ENCODE measurements at places on chromosomes 11 and 22.

DNA sequence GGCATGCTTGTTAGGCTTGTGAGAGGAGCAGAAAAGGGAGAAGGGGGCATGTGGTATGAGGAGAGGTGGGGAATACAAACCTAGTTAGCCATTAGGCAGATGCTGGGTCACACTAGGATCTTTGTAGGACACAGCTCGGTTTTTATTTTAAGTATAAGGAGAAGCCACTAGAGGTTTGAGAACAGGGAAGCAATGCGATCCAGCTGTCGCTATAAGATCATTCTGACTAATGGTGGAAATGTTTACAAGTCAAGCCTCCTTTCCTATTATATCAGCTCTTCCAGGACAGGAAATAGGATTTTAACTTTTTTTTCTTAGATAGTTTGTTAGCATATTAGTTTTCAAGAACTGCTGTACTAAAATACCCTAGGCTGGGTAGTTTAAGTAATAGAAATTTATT lies 609.9 kb downstream of the INSC start:
- DNase-seq, result no peak

DNA sequence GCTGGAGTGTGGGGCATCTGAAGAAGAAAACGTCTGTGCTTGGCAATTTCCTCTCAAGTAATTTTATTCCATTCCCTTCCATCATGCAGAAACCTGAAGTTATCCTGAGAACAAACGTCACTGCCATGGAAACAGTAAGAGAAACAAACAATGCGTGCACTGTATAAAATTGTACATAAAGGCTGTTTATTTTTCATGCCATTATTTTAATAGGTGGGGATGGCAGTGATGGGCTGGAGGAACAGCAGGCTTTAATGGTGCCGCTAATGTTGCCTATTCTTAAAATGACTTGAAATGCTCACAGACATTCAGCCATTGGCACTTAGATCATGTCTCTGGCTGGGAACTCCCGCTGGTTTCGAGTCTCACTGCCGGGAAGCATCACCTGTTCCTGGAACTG lies 7.5 kb upstream of the SEZ6L start:
- DNase-seq, result no peak

DNA sequence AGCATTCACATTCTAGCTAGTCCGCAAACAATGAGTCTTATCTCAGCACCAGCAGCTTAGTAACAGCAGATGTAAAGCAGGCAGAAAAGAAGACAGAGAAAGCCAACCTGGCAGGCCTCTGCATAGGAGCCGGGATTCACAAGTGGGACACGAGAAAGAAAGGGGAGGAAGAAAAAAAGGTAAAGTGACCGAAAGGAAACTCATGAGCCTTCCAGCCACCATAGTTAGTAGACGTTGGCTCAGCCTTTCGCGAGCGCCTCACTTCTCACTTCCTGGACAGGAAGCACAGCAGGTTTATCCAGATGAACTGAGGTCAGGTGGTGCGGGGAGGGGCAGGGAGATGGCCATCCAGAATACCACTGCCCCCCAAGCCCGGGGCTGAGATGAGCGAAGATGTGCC lies 19.7 kb upstream of the KAT5 start:
- DNase-seq, result no peak

DNA sequence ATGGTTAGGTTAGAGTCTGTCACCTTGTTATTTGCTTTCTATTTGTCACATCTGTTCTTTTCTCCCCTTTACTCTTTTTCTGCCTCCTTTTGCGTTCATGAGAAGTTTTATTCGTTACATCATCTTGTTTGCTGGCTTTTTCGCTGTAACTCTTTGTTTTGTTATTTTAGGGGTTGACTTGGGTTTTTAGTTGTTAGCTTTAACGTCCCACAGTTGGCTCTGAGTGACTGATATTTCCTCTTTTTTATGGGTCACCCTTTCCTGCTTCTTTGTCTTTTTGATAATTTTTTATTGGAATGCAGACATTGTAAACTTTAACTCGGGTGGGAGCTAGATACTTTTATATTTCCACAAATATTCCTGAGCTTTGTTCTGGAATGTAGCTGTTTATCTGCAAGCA lies 13.3 kb upstream of the TNNT3 start:
- no peak for DNase-seq

- peak; percentile 8 for DNase-seq
Measured at GRCh38 chr22:17712441-17712840, 61.8 kb downstream of the BID start.

DNA sequence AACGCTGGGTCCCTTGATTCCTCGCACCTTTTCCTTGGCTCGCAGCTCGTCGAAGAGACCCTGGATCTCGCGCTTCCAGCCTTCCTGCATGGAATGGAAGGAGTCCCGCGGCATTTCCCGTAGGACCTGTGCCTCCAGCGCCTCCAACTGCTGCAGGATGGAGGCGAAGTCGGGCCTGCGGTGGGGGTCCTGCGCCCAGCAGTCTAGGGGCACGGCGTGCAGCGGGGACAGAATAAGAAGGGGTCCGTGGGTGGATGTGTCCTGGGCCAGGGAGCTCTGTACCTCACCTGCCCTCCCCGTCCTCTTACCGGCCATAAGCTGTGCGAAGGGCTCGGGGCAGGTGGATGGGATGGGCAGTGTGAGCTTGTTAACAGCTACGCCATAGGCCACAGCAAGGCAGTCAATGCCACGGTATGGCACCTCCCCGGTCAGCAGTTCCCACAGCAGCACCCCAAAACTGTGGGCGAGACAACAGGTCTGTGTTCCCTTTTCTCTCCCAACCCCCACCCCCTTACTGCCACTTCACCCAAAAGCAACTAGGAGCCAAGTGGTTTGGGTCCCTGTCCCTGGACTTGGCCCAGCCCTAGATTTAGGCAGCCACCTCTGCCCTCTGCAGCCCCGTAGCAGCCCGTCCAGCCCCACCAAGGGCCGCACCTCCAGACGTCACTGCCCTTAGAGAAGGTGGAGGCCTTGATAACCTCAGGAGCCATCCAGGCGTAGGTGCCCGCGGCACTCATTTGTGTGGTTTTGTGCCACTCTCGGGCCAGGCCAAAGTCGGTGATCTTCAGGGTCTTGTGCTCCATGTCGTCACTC lies 6.2 kb downstream of the MAP3K11 start:
- DNase-seq, result no peak

GRCh38 chr11:82671451-82671850 lies 62.2 kb downstream of the FAM181B start:
- no peak for DNase-seq

DNA sequence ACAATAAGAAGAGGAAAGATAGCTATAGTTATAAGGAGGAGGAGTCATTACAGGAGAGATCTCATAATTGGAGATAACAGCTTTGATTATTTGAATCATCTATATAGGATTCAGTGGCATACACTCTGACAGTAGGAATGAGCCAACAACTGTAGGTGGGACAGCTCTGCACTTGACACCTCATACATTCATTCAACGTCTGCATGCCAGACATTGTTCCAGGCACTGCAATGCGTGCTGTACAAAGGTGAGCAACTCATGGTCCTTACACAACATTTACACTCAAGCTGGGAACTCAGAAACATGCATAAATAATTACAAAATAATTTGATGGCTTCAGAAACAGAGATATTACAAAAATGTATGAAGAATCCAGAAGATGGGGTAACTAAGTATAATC lies 154.3 kb downstream of the MSANTD4 start:
- no peak for DNase-seq

GRCh38 chr11:106463796-106464201 lies 386.3 kb downstream of the AASDHPPT start:
- DNase-seq, result peak; percentile 86

DNA sequence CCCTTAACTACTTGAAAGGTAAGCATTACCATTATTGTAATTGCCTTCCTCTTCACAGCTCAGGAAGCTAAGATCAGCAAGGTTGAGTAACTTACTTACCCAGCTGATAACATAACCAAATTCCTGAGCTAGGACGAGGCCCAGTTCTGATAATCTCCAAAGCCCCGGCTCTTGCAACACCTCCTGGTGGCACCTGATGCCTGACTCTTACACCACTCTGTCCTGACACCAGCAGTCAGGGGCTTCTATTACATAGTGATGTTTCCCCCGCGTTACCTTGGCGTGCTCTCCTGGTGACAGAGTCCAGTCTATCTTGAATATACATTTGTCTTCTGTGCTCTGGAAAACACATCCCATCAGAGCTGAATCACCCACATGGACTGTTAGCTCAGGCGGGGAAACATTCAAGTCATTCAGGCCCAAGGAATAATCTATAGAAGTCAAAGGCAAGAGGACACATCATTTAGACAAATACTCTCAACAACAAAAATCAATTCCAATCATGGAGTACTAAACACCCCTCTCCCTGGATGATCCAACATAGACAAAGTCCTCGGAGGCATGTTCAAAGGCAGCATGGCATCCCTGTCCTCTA lies 12.6 kb downstream of the JAML start:
- no peak for DNase-seq

DNA sequence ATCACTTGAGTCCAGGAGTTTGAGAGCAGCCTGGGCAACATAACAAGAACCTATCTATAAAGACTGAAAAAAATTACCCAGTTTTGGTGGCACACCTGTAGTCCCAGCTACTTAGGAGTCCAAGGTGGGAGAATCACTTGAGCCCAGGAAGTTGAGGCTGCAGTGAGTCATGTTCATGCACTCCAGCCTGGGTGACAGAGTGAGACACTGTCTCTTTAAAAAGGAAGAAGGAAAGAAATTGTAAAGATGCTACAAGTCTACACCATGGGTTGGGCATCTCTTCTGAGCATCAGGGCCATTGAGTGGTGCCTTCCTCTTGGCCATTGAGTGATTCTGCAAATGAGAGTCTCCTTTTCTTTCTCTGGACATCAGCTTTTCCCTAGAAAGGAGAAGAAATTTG lies 15.7 kb upstream of the MTMR3 start:
- DNase-seq, result no peak

DNA sequence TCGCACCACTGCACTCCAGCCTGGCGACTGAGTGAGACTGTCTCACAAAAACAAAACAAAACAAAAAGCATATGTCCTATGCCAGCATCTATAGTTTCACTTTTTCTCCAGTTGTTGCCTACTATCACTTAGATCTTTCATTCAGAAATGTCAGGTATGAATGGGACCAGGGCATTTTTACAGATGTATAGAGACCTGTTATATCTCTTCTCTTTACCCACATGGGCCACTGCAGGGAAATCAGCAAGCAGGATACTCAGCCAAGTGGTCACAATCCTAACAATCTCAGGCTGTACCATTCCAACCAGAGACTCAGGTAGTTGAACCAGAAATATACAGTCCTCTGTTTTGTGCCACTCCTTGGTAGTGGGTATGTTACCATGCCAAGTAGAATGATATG lies 16.0 kb upstream of the SREBF2 start:
- DNase-seq, result no peak

DNA sequence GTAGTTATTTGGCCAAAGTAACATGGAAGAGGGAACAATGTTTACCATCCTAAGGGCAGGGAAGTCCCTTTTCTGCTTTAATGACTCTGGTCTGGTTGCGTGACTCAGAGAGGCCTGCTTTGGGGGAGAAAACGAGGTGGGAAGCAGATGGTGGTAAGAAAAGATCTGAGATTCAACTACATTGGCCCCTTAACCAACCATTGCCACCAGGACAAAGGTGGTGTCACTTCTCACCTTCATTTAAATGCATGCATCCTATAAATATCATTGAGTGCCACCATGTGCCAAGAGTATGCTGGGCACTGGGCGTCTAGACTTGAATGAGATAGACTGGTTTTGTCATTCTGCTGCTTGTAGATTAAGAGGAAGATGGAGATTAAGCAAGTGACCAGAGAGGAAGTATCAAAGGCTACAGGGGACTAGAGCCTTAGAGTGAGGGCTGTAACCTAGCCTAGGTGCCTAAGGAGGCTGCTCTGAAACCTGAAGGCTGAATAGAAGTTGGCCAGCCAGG lies 3.6 kb upstream of the SORL1 start:
- no peak for DNase-seq

GRCh38 chr11:128179039-128179438 lies 408.3 kb downstream of the ETS1 start:
- DNase-seq, result no peak

GRCh38 chr11:126833065-126833464 lies 167.5 kb downstream of the KIRREL3 start:
- no peak for DNase-seq

- peak; percentile 76 for DNase-seq
Measured at GRCh38 chr11:96263238-96263763, 79.7 kb downstream of the MAML2 start.

DNA sequence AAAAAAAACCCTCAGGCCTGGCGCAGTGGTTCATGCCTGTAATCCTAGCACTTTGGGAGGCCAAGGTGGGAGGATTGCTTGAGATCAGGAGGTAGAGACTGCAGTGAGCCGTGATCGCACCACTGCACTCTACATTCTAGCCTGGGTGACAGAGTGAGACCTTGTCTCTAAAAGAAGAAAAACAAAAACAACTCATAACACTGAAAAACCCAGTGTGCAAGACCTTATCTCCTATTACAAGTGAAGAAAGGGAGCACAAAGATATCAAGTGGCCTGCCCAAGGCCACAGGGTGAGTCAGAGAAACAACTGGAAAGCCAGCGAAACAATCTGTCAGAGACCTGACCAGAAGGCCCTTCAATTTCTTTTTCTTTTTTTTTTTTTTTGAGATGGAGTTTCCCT lies 2.5 kb downstream of the TXN2 start:
- no peak for DNase-seq

DNA sequence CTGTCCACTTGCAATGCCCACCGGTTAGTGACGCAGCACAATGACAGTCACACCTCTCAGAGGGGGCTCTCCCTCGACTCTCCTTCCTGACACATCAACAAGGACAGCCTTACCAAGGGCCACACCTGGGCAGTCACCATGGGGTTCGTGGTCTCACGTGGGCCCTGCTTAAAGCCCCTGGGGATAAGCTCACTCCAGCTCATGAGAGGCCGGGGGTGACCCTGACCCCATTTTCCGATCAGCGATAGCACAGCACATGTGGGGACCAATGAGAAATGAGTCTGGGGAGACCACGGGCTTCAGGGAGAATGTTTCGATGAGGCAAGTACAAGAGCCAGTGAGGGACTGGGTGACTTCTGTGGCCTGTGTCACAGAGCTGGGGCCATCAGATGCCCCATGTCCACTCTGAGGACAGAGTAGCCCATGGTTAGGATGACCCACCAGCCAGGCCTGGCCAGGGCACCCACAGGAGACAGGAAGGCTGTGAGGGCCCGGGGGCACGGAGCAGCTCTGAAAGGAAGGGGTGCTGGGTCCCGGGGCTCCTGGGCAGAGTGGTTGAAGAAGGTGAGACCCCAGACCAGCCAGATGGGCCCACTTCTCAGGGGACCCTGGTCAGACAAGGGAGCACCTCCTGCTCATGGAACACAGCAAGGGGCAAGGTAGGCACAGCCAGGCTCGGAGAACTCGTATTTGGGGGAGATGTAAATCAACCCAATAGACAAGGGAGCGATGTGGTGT lies 128.8 kb downstream of the MED15 start:
- no peak for DNase-seq

GRCh38 chr11:118849825-118850224 lies 33.9 kb upstream of the CXCR5 start:
- no peak for DNase-seq

All from fibroblast of skin of scalp (primary cell).